ENCODE measurements at places on chromosomes 2 and 18.

DNA sequence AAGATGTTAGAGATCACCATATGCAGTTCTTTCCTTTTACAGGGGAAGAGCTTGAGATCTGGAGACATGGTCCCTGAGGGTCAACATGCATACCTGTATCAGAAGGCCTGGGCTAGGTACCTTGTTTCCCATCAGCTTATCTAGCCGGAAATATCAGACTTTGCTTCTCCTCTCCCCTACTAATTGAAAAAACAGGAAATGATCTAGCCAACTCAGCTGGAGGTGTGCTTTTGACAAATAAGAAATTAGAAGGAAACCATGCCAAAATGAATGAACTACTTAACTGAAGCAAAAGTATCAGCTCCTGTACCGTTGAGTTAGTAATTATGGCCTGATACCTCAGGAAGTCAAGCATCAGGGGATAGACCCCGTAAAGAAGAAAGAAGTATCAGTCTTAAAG lies 20.4 kb downstream of the PKP4 start:
- DNase-seq, result no peak

DNA sequence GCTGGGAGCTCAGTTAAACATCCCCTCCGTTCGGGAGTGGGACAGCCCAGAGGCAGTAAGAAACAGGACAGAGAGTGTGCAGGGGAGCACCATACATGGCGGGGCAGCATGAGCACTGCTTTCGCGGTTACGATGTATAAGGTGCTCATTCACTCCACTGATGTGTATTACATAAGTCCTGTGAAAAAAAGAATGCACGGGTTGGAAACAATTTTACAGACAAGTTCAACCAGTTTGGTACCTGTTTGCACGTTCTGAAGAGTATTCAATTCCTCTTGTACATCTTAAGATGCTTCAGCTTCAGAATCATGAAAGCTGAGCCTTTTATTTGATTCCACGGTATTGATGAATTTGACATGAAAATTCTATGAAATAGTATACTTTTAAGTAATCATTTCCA lies 97.8 kb upstream of the NETO1 start:
- no peak for DNase-seq

DNA sequence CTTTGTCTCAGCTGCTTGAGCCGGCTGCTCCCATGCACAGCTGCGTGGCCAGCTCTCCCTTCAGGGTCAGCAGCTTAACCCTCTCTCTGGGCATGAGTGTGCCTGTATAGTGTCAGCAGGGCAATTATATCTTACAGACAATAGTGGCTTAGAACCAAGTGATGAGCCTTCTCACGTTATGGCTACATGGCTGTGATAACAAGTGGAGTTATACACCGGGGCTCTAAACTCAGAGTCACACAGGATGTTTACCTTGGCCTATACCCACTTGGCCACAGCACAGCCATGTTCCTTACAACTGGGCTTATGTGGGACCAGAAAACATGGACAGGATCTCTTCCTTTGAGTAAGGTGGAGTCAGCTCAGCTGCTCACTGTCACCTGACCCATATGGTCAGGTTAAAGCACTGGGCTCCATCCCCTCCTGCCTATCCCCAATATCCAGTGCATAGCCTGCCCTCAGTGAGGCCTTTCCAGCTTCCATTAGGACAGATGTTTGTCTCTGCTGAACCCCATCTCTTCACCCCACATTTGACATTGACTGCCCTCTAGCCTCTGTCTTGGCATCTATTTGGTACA lies 294.2 kb upstream of the NCKAP5 start:
- no peak for DNase-seq

DNA sequence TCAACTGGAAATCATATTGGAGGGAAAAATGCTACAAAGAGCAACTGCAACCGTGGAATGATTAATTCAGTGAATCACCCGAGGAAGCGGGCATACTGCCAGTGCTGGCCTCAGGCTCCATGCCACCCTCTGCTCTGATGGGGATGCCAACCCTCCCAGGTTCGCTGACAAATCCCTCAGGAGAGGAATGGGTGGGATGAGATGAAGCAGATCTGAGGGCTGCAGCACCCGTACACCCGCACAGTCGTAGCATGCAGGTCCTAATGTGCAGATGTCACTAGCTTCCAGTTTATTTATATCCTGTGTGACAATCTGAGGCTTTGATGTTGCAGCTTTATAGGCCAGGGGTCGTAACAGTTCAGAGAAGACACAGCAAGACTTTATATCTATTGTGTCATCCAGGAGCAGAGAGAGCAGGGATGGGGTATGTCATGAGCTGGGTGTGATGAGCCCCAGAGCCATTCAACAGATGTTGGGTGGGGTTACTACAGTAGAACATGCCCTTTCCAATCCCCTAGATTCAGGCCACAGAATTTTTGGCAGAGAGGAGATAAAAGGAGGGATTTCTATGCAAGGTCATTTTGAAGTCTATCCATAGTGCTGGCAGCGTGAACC lies 44.6 kb downstream of the DPP4 start:
- no peak for DNase-seq

DNA sequence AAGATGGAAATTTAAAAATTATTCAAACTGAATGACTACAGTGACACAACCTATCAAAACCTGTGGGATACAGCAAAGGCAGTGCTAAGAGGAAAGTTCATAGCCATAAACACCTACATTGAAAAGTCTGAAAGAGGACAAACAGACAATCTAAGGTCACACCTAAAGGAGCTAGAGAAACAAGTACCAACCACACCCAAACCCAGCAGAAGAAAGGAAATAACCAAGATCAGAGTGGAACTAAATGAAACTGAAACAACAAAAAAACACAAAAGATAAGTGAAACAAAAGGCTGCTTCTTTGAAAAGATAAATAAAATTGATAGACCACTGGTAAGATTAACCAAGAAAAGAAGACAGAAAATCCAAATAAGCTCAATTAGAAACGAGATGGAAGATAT lies 247.2 kb upstream of the ZNF804A start:
- no peak for DNase-seq

DNA sequence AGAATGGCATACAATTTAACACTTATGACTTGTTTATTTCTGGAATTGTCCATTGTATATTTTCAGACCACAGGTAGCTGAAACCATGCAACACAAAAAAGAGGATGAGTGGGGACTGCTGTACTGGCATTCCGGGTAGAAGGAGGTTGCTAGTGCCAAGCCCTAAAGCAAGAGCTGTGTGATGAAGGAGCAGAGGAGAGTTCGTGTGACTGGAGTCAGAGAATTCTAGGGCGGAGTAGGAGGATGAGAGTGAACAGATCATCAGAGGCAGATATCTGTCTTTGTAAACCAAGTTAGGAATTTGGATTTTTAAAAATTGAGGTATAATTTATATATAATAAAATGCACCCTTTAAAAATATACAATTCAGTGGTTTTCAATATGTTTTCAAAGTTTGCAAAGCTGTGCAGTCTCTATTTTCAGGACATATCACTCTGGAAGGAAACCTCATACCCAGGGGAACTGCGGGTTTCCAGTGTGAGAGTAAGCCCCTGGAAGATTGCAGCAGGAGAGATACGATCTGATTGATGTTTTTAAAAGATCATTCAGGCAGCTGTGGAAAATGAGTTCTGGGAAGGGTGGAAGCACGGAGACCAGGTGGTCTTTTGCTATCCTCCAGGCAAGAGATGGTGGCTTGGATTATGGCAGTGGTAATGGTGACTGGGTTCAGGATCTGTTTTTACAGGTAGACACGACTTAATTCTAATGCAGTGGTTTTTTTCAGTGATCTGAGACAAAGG lies 36.4 kb downstream of the TAF1B start:
- DNase-seq, result no peak

GRCh38 chr2:18971628-18972027 lies 382.3 kb upstream of the NT5C1B start:
- no peak for DNase-seq

DNA sequence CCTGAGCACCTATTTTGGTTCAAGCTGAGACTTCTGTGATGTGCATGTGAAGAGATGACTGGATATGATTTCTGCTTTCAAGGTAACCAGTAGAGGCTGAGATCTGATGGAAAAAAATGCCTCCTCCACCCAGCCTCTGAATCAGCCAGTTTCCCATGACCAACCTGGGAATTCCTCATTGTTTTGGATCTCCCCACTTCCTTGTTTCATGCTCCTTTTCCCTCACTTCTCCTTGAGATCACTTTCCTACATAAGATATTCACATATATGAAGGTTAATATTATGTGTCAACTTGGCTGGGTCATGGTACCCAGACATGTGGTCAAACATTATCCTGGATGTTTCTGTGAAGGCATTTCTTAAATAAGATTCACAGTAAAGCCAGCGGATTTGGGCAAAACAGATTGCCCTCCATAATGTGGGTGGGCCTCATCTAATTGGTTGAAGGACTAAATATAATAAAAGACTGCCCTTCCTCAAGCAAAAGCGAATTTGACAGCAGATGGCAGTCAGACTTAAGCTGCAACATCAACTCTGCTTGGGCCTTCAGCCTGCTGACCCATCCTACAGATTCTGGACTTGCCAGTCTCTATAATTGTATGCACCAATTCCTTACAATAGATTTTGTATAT lies 379.4 kb downstream of the TNS1 start:
- no peak for DNase-seq

Measured in activated T-helper 2 cell treated with anti-CD3 and anti-CD28 coated beads, Interferon-gamma antibody, Interleukin-2, Interleukin-4, amounts not matched to agents 10 μg/mL and 5 μg/mL and 100 μg/mL, durations not matched to agents 14 hours and 24 hours and 36 hours (primary cell).